ENCODE measurements at places on chromosomes 7 and 10.

DNA sequence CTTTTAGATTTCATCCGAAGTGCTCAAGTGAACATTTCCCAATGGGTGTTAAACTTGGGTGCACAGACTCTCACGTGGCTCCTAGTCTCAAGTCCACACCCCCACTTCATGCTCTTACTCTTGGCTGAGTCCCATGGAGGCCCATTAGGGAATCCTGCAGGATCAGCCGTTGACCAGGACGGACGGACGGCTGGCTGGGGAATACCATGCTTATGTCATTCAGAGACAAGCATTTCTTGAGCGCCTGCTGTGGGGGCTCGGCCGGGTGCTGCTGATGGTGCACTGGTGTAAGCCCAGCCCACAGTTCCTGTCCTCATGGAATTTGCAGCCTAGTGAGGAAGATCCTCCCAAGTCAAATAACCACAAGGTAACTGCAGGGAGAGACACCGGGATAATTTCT lies 44.7 kb downstream of the PITRM1 start:
- DNase-seq: no peak

GRCh38 chr10:131656009-131656408 lies 244.8 kb upstream of the PPP2R2D start:
- DNase-seq: no peak

- no peak for DNase-seq
Observed at GRCh38 chr7:22468609-22469008, 31.4 kb downstream of the STEAP1B start.

DNA sequence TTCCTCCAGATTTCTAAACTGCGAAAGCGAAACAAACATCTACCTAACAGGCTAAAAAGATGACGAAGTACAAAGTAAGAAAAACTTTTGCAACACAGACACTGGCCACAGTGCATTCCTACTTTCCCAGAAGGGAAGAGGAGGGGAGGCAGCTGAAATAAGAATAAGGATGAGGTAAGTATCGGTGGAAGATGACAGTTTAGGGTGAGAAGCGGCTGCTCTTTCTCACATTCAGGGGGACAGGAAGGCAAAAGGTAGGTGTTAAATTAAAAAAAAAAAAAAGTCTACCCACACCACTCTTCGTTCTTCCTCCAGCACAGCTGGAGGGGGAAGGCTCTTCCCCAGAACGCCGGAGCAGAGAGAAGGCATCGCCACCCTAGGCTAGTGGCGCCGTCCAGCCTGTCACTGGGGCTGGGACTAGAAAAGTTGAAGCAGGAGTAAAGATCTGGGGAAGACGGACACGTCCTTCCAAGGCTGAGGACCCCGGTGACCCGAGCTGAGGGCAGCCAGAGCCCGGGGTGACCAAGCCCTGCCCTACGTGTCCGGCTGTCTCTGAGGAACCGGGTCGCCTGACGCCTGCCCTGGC lies 846 bp downstream of the DNAJC1 start:
- DNase-seq: no peak

DNA sequence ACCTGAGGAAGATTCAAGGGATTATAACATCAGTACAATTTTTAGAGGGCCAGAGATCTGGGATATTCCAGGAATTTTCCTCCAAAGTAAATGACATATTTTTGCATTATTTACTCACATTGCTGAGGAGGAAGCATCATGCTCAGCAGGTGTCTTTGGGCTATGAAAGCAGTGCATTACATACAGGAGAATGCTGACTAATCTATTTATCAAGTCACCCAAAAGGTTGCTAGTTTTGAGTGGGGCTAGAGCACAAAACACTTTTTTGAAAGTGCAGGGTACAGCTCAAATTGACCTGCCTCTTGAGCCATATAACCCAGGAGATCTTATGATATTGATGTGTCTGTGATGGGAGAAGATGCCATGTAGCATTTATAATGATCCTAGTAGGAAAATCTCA lies 603.1 kb downstream of the POM121L12 start:
- DNase-seq: no peak

DNA sequence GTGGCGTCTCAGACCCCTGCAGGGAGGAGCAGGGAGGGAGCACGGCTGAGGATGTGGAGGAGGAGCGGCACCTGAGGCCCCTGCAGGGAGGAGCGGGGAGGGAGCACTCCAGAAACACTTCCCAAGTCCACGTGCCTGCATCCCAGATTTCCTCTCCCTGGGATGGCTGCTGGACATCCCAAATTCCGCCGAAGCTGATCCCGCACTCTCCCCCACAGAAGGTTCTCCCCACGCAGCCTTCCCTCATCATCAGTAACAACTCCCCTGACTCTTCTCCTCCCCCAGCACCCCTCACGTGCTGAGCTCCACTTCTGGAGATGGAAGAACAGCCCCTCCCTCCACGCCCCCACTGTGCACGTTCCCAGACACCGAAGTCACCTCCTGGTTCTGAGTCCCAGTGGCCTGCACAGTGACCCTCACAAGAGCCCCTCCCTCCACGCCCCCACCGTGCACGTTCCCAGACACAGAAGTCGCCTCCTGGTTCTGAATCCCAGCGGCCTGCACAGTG lies 17.8 kb upstream of the FOXL3 start:
- DNase-seq: no peak

DNA sequence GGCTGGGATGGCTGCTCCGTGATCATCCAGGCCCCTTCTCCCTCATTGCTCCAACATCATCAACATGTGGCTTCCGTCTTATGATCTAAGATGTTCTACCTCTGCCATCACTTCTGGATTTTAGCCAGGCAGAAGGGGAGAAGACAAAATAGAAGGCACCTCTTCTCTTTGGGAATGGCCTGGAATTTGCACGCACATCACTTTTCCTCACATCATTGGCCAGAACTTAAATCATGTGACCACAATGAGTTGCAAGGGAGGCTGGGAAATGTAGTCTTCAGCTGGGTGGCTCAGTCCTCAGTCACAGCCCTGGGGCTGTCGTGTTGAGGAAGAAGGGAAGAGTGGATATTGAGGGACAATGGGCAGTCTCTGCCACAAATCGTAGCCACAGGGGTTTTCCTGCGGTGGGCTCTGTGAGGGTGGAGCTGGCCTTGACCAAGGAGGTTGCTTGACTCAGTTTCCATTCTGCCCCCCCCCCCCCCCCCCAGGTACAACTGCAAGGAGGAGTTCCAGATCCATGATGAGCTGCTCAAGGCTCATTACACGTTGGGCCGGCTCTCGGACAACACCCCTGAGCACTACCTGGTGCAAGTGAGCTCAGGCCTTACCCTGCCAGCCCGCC lies 50.3 kb downstream of the PALD1 start:
- no peak for DNase-seq

GRCh38 chr10:32123021-32123420 lies 66.8 kb upstream of the KIF5B start:
- no peak for DNase-seq

GRCh38 chr10:132533571-132534260 lies 3.9 kb upstream of the INPP5A start:
- DNase-seq: no peak

GRCh38 chr10:132630156-132630555 lies 92.6 kb downstream of the INPP5A start:
- no peak for DNase-seq

GRCh38 chr10:132746801-132747625 lies 38.9 kb downstream of the NKX6-2 start:
- DNase-seq: no peak

DNA sequence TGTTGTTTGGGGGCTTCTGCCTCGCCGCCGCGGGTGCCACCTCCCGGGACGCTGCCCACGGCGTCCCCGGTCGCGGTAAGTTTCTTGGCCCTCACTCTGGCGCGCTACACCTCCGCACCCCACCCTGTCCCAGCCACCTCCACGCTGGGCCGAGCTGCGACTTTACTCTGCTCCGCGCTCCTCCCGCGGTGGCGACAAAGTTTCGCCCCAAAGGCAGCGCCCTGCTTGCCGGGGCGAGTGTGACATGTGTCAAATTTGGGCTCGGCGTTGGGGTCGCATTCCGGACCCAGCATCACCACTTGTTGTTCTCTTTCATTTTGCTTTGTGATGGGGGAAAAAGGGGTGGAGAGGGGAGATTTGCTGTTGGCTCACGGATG lies 167.7 kb upstream of the PPP1R3A start:
- DNase-seq: no peak

GRCh38 chr7:36905841-36906240 lies 181.5 kb upstream of the AOAH start:
- DNase-seq: no peak

DNA sequence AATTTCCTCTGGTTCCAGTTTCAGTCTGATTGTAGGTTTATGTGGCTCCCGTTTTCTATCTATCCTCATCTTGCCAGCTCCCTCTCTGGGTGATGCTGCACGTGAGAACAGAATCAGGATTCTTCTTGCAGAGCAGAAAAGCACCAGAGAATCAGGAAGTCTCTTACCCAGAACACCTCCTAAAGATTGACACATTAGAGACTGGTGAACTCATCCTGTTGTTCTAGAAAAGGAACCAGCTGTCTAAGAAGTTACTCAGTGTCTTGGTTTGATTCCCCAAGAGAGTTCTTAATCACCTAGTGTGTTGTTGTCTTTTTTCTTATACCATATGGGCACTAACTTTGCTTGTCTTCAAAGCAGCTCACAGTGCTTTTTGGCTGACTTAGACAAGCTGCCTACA lies 152.4 kb downstream of the DGKI start:
- no peak for DNase-seq

DNA sequence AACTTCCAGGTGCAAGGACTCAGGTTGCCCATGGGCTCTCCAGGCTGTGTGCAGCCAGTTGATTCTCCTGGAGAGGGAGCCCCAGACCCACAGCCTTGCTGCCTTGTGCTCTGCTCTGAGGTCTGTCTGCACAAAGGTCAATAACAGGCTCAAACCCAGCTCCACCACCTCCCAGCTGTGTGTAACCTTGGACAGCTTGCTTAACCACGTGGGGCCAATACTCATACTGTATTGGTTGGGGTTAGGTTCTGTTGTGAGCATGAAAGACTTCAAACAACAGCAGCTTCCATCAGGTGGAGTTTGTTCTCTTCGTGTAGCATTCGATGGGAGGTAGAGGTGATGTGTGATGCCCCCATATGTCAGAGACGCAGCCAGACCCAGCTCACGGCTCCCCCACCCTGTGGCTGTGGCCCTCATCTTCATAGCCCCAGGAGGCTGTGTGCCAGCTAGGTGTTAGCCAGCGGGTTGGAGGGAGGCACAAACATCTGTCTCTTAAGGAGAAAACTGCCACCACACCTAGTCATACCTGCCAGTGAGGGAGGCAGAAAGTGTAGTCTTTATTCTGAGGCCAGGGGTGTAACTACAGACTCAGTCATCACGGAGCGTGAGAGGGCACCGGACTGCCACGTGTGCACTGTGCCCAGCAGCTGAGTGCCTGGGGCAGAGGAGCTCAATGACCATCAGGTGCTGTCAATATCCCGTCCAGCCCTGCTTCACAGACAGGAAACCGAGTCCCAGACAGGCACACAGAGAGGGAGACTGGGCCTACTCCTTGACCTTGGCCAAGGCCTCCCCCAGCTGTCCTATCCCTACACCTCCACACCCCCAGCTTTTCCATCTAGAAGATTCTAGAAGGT lies 8.1 kb upstream of the POLD2 start:
- DNase-seq: no peak

GRCh38 chr10:74008212-74008731 lies 10.4 kb downstream of the VCL start:
- no peak for DNase-seq

GRCh38 chr7:14999331-14999730 lies 96.8 kb upstream of the DGKB start:
- no peak for DNase-seq

GRCh38 chr10:29140151-29140550 lies 148.7 kb upstream of the LYZL1 start:
- DNase-seq: no peak

DNA sequence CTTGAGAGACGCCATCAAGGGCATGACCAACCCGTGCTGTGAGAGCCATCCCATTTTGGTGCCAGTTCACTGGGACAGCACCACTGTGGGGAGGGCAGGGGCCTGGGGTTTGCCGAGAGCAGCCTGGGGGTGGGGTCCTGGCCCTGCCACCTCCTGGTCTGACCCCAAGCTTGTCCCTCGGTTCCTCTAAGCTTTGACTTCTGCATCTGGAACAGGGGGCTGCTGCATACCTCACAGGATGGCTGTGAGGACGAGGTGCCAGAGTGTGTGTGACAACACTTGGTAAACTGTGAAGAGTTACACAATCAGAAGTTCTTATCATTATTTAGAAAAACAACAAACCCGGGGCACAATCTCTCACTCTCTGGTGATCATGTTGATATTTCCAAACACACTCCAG lies 89.9 kb downstream of the CRTAC1 start:
- DNase-seq: no peak

GRCh38 chr7:151205730-151206129 lies 4.6 kb downstream of the H2BK1 start:
- no peak for DNase-seq

DNA sequence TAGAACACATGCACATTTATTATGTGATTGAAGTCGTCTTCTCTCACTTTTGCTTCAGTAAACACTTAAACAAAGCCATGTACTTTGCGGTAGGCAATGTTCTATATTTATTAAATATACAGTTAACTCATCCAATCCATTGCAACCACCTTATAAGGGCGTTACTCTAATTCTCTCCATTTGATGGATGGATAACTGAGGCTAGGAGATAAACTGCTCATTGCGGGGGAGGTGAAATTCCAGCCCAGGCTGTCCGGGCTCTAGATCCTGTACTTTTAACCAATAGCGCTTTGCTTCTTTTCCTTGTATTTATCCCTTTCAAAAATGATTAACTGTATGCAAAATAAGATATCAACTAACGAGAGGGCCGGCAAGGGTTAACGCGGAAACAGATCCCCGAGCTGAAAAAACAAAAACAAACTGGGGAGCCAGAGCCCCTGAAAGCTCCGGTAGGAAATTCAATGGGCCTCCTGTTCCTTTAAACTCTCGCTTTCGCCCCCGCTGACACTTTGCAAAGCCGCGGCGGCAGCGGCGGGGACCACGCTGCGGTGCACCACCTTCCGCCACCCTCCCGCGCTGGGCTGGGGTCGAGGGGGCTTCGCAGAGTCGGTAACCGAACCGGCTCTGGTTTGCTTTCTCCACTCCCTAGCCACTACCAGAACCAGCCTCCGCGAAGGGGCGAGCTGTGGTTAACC lies 1.0 kb upstream of the PLXDC2 start:
- DNase-seq: no peak

- no peak for DNase-seq
Observed at GRCh38 chr10:16964576-16965343, 147.5 kb upstream of the RSU1 start.

- DNase-seq: no peak
Observed at GRCh38 chr10:116888380-116889055, 39.2 kb downstream of the ENO4 start.

DNA sequence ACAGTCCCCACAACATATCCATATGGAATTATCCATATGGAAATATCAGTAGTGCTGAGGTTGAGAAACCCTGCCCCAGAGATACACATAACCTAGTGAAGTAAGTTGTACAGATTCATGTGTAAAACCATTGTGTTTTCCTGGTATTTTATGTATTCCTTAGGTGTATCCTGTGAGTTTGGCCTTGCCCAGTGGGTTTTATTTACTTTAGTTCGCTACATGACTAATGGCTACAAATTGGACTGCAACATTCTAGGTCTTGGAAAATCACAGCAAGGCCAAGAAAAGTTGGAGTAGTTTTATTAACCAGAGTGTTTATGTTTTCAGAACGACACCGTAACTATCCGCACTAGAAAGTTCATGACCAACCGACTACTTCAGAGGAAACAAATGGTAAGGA lies 1.4 kb downstream of the RPS24 start:
- DNase-seq: no peak
